ENCODE measurements at places on chromosomes 12 and 14. TPM values are rescaled to one million over a fixed set of nuclear protein-coding genes. Genes with fewer than 3 reads are reported as not detected.

Gene TAS2R30
- 0.15 TPM for polyA plus RNA-seq

Gene BICDL1
- 0.02 TPM for polyA plus RNA-seq

Gene TAS2R9
- polyA plus RNA-seq = not detected

Gene SLC4A8
- 7.3 TPM for polyA plus RNA-seq

Gene PSME2
- polyA plus RNA-seq = 178 TPM

Gene MAP3K9
- 0.36 TPM for polyA plus RNA-seq

Gene KCNH5
- polyA plus RNA-seq = 0.02 TPM

Gene ABCD4
- 8.4 TPM for polyA plus RNA-seq

Gene ARL1
- 141 TPM for polyA plus RNA-seq

Gene C14orf39
- not detected for polyA plus RNA-seq

Gene APOF
- polyA plus RNA-seq = not detected

Gene DBX2
- not detected for polyA plus RNA-seq

Gene NEUROD4
- polyA plus RNA-seq = not detected

Gene TMPRSS12
- not detected for polyA plus RNA-seq

Gene INHBC
- not detected for polyA plus RNA-seq

Gene KRT85
- not detected for polyA plus RNA-seq

Gene MYO1H
- polyA plus RNA-seq = not detected

Gene RNASE1
- not detected for polyA plus RNA-seq

Gene PTCSC3
- polyA plus RNA-seq = not detected

Gene RGS6
- polyA plus RNA-seq = not detected

Gene PABPN1
- 143 TPM for polyA plus RNA-seq

Gene RHOJ
- 78.7 TPM for polyA plus RNA-seq

Gene CAPZA3
- polyA plus RNA-seq = not detected

Gene CCDC177
- not detected for polyA plus RNA-seq

Gene PRKD1
- 19.8 TPM for polyA plus RNA-seq

Gene KRT77
- polyA plus RNA-seq = not detected

Gene POTEG
- polyA plus RNA-seq = not detected
